ENCODE measurements at places on chromosomes 6 and 20. TPM values are rescaled to one million over a fixed set of nuclear protein-coding genes. Genes with fewer than 3 reads are reported as not detected.

SLC2A10 gene
- 18.9 TPM for total RNA-seq

WFDC10B gene
- not detected for total RNA-seq

MUC22 gene
- not detected for total RNA-seq

PXMP4 gene
- 7.7 TPM for total RNA-seq

ADIG gene
- total RNA-seq = not detected

GHRH gene
- not detected for total RNA-seq

CUL7 gene
- 36.8 TPM for total RNA-seq

HNF4A gene
- total RNA-seq = under 0.01 TPM

MLIP gene
- total RNA-seq = 21.6 TPM

MAK gene
- total RNA-seq = 0.04 TPM

SLC17A3 gene
- not detected for total RNA-seq

Data from muscle of leg (tissue), 16 donors.